ENCODE measurements at places on chromosomes 4 and X.

GRCh38 chr4:153439831-153440230 lies 26.3 kb upstream of the TMEM131L start:
- no peak for DNase-seq

DNA sequence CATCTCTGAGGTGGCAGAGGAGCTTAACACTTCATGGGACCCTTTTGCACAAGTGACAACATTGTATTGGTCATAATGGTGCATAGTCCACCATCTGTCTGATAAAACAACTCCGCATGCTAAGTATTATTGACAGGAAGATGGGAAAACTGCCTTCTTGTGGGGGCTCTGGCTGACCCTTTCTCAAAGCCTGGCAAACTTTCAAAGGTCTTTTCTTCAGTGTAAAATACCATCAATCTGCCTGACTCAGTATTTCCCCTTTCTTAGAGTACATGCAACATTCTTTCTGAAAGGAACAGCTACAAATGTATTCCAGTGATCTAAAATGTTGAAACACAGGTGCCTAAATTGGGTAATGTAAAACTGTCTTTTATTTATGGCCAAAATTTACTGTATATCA lies 89.1 kb downstream of the NAA11 start:
- DNase-seq, result no peak

DNA sequence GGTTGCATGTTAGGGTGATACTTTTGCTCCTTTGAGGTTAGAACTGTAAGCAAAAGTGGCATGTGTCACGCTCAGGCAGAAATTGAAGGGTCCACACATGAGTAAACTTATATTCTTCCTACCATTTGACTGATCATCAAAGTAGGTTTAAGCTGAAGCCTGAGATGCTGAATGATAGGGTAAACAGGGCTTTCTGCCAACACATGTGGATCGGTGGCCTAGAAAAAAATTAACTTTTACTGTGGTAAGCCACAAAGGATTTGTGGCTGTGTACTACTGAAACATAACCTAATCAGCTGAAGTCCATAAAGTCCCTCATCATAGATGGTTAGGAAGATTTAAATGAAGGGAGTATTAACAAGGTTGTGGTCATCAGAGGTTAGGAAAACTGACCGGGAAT lies 1070.1 kb downstream of the STPG2 start:
- no peak for DNase-seq

GRCh38 chr4:3329887-3330286 lies 37.1 kb downstream of the RGS12 start:
- no peak for DNase-seq

DNA sequence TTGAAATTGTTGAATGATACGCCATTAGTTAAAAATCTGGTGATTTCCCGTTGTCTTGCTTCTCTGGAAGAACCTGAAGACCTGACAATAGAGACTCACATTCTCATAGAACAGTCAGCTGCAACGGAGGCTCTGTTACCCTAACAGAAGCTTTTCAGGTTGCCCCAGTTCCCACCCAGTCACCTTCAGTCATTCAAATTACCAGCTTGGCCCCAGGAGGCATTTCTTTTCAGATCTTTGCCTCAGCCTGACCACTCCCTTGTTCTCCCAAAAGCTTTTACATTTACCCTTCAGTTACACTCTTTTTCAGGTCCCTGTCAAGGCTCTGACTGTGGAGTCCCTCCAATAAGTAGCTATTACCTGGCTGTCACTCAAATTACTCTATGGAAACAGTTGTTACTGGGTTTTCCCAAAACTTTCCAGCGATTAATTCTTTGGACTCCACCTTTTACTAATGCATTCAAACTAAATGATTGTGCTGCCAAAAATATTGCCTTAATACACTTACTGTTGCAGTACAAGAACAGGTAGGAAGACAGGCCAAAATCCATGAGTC lies 162.2 kb upstream of the FTHL17 start:
- no peak for DNase-seq

Data from fibroblast of the aortic adventitia (primary cell).